CD4-positive, alpha-beta T cell treated with Interleukin-2 at 100 ng/mL for 4 hours (primary cell): ENCODE measurements at places on chromosomes 4 and X.

GRCh38 chr4:24144381-24144780 lies 254.5 kb upstream of the PPARGC1A start:
- no peak for DNase-seq

DNA sequence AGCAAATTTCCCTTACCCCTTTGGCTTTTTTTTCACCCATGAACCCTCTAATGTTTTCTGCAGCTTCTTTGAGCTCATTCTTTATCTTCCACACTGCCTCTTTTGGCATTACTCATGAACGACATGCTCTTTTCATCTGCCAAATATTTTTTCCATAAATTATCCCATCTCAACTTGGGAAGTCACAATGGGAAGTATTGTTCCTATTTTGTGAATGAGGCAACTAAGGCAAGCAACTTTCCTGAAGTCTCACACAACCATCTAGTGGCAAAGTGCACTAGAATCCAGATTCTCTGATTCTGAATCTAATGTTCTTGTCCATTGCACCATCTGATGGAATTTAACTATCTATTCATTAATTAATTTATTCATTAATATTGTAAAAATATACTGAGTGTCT lies 625 bp downstream of the RTL9 start:
- DNase-seq: no peak

GRCh38 chrX:126165721-126166461 lies at the start of gene DCAF12L2:
Gene DCAF12L2, minus strand, starts transcription at chrX:126166289. Its CDS starts 365 bp downstream, at chrX:126165924.
- DNase-seq: no peak

DNA sequence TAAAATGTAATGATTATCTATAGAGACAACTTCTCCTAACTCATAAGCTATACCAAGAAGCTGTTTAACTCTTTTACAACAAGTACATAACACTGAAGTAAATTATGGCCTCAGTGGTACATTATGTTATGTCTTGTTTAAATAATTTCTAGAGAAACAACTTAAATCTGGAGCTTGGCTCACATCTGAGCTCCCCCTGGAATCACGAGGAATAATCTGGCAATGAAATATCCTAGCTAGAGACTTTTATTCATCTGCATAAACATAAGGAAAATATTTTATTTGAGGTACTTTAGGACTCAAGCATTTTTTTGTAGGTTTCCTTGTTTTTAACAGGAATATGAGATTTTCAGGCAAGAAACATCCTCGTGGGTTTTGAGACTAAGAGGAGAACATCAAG lies 354.7 kb upstream of the SLC7A11 start:
- DNase-seq: no peak

DNA sequence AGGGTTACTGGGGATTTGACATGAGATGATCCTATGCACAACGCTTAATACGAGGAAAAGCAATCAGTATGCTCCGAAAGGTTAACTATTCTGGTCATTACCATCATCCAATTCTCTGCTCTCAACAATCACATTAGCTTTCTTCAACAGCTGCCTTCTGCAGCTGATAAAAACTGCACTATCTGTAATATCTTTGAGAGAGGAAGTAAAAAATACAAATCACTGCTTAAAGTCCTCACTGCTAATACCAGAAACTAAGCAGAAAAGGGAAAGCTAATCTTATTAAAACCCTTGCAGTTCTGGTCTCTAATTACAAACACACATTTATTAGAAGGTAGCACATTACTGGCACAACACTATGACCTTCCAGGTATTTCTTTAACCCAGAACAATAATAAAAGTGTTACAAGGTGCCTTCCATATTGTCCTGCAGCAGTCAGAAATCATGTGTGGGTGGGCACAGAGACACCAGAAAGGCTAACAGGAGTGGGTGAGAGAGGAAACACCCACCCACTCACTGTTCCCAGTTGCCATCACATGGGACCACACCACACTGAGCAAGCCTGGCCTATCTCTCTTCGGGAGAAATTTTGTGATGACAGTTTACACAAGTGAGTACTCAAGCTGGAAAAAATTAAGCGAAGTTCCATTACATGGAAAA lies 71.0 kb downstream of the RELL1 start:
- no peak for DNase-seq

DNA sequence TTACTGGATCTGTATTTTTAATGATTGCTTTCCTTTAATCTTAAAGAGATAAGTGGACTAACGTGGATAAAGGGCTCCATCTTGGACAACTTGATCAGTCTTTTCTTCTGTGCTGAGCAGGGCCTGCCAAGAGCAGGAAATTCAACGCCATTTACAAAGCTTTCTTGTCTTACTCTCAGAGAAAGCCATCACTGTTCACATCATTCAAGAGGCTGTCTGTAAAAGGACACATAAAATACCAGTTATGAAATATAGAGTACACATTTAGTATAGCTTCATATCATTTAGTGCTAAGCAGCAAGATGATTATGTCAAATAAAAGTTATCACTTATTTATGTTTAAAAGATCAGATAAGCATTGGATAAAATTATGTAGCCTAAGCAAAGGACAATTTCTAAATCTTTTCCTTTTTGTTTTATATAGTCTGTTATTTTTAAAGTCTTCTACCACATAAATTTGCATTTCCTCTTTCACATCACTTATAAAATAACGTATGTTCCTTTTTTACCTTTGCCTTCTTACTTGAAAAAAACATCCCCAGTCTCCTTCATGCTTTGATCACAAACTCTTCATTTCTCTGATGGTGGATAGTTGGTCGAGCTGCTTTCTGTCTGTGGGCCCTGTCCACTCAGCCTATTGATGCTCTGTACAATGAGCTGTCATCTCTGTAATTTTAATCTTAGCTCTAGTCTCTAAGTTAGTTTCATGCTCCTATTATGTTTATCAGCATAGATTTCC lies 2.1 kb upstream of the CCNG2 start:
- no peak for DNase-seq

DNA sequence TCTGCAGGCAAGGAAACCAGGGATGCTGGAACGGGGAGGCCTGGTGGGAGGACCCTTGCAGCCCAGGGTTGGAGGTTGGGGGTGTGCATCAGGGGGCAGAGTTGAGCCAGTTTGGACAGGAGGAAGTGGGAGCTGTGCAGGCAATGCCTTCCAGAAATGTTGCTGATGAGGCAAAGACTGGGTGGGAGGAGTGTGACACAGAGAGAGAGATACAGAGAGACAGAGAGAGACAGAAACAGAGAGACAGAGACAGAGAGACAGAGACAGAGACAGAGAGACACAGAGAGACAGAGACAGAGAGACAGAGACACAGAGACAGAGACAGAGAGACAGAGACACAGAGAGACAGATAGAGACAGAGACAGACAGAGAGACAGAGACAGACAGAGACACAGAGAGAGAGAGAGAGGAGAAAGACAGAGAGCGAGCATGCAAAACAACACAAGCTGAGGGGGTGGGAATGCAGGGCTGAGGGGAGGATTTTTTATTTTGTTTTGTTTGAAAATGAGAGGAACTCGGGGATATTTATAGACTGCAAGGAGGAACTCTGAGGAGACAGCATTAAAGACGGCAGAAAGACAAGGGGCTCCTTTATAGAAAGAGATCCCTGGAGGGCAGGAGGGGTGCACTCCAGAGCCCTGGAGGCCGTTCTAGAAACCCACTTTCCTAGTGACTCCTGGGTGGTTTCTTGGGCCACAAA lies 1.9 kb upstream of the HAUS3 start:
- no peak for DNase-seq

- DNase-seq: no peak
Measured at GRCh38 chr4:139200102-139200501, 23.1 kb upstream of the ELF2 start.

DNA sequence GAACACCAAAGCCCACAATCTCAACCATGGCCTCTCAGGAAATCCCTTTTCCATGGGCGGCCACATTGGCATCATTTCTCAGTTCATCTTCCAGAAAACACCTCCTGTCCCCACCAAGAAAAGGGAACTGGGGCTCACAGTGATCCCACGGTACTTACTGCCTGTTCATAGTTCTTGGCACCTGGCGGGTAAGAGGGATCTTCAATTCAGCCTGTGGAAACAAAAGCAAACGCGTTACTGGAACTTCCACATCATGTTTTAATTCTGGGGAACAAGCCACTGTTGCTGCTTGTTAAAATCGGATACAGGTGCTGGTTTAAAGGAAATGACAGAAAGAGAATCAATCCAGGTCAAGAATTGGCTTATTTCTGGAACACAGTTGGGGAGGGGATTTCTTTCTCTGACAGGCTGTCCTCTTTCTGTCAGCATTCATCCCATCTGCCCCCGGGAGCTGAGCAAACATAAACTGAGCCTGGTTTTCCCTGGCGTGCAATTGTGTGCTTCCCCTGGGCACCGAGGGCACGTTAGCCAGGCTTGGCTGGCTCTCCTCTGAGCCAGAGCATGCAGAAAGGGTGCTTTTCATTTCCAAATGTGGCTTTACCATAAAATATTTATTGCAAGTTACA lies 16.8 kb downstream of the CLNK start:
- no peak for DNase-seq

DNA sequence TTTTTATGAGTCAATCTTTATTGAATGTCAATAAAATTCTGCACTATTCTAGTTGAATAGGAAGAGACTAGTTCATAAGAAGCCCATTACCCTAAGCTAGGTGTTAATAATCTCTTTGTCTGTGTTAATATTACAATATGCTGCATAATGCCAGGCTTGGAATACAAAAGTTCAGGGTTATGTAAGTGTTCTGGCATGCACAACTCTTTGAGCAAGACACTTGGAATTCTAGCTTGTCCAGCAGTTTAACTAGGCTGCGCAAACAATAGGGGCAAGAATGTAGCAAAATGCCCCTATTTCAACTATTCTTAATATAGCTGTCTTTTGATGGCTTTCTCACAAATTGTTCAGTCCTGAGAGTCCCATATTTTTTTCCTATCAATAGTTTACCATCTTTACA lies 31.3 kb upstream of the ETNPPL start:
- DNase-seq: no peak

DNA sequence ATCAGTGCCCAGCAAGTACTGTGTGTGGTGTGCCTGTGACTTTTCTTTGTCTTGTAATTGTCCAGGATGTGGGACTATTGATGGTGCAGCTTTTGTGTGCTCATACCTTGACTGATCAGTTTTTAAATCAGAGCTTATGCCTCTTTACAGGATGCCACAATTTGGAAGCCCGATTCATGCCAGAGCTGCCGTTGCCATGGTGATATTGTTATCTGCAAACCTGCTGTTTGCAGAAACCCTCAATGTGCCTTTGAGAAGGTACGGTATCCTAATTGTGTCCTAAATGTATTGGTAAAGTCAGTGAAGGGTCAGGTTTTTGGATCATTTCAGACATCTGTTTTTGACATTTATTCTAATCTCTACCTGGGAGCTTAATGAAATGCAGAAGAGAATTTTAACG lies 180.2 kb downstream of the FRAS1 start:
- DNase-seq: no peak

GRCh38 chr4:158915683-158916241 lies 146.9 kb downstream of the FNIP2 start:
- DNase-seq: no peak

DNA sequence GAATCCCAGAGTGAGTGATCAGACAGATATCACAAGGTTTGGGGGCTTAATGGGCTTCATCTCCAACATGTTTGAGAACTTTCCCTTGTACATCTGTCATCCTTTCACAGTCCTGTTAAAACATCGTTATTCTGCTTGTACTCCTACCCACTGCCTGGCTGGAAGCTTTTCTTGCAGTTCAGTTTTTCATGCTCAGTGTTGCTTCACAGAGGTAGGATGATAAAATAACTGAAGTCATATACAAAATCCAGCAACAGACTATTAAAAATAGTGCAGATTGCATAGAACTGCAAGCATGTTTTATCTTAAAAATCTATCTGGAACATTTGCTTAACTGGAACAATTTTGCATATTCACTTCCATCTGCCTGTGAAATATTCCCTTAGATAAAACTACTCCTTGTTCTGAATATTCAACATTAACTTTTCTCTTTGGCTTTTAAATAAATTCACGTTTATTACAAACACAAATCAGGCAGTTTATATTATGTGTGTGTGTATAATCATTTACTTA lies 579.6 kb upstream of the IGFBP7 start:
- DNase-seq: no peak

- DNase-seq: no peak
Measured at GRCh38 chr4:71907782-71908181, 123.9 kb upstream of the GC start.

- DNase-seq: no peak
Measured at GRCh38 chr4:39732728-39733127, 34.8 kb downstream of the UBE2K start.

DNA sequence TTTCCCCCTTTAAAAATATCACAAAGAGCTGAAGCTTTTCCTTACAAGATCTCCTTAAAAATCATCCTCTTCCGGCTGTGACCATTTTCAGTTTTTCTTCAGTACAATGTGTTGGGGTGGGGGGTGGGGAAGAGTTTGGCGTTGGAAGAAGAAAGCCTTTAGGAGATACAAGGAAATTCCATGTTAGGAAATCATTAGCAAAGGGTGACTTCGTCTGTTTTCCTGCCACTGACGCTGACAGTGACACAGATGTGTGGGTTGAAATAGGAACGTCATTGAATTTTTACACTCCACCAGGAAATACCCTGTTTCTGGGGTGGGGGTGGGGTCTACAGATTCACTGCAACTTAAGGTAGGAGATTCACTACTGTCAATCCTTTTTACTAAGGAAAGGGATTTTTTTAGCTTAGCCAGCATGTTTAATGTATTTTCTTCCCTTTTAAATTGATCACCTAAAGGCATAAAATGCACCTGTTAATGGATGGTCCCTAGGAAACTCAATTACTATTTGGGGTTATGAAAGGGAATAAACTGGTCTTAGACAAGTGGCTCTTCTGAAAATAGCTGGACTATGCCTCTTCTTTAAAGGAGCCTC lies 3.9 kb downstream of the MAMLD1 start:
- no peak for DNase-seq

- DNase-seq: no peak
Measured at GRCh38 chr4:175827516-175827915, 15.5 kb upstream of the GPM6A start.

- DNase-seq: no peak
Measured at GRCh38 chr4:187179086-187180058, 455.7 kb upstream of the FAT1 start.

DNA sequence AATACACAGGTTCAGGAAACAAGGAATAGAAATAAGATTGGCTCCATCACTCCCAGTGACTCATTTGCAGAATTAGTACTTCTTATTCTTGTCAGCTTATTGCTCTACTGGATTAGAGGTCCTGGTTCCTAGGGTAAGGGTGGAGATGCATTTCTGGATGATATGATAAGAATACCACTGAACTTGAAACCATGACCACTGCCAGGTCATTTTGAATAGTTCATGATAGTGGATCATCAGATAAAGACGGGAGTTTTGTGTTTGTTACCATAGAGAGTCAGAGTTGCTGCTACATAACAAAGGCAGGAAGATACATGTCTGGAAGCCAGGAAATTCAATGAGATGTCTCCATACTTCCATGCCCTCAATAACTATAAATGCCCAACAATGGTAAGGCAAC lies 109.2 kb upstream of the FAT1 start:
- no peak for DNase-seq

- DNase-seq: no peak
Measured at GRCh38 chr4:103365285-103365684, 167.1 kb upstream of the CENPE start.

- no peak for DNase-seq
Measured at GRCh38 chr4:11954093-11954492, 525.4 kb upstream of the HS3ST1 start.

GRCh38 chr4:3234171-3235029 lies 14.6 kb upstream of the MSANTD1 start:
- DNase-seq: no peak
